ENCODE measurements at places on chromosomes 5 and 9.

- no peak overlapping the region for H3K4me3 ChIP-seq
- no peaks in the 10 kb centered on the region for H3K4me1 ChIP-seq
- no peaks in the 10 kb centered on the region for H3K36me3 ChIP-seq
- DNase-seq, result peak; percentile 73
Measured at GRCh38 chr5:1034421-1034905, 25.9 kb downstream of the NKD2 start.

GRCh38 chr9:34988218-34989002 lies 1.1 kb upstream of the DNAJB5 start:
- no peak for DNase-seq
- peaks cover 9% of the 10 kb centered on the region for H3K27me3 ChIP-seq
- H3K27ac ChIP-seq, result peak overlapping the region; percentile 70
- H3K36me3 ChIP-seq, result no peaks in the 10 kb centered on the region

GRCh38 chr9:127219520-127219919 lies 45.1 kb upstream of the GARNL3 start:
- no peaks in the 10 kb centered on the region for H3K36me3 ChIP-seq
- H3K27ac ChIP-seq, result no peak overlapping the region
- peaks cover 4% of the 10 kb centered on the region for H3K4me1 ChIP-seq
- no peak overlapping the region for H3K4me3 ChIP-seq

DNA sequence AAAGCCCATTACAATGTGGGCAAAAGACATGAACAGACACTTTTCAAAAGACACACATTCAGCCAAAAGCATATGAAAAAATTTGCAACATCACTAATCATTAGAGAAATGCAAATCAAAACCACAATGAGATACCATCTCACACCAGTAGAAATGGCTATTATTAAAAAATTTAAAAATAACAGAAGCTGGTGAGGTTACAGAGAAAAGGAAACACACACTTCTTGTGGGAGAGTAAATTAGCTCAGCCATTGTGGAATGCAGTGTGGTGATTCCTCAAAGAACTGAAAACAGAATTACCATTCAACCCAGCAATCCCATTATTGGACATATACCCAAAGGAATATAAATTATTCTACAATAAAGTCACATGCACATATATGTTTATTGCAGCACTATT lies 585.2 kb upstream of the TUSC1 start:
- no peak overlapping the region for H3K4me3 ChIP-seq
- DNase-seq, result no peak
- no peaks in the 10 kb centered on the region for H3K27me3 ChIP-seq
- H3K4me1 ChIP-seq, result peaks cover 63% of the 10 kb centered on the region
- H3K36me3 ChIP-seq, result peaks cover 3% of the 10 kb centered on the region

Data from chondrocyte (in vitro differentiated cells).